ENCODE measurements at places on chromosomes 16 and 17. TPM values are rescaled to one million over a fixed set of nuclear protein-coding genes. Genes with fewer than 3 reads are reported as not detected.

DNA sequence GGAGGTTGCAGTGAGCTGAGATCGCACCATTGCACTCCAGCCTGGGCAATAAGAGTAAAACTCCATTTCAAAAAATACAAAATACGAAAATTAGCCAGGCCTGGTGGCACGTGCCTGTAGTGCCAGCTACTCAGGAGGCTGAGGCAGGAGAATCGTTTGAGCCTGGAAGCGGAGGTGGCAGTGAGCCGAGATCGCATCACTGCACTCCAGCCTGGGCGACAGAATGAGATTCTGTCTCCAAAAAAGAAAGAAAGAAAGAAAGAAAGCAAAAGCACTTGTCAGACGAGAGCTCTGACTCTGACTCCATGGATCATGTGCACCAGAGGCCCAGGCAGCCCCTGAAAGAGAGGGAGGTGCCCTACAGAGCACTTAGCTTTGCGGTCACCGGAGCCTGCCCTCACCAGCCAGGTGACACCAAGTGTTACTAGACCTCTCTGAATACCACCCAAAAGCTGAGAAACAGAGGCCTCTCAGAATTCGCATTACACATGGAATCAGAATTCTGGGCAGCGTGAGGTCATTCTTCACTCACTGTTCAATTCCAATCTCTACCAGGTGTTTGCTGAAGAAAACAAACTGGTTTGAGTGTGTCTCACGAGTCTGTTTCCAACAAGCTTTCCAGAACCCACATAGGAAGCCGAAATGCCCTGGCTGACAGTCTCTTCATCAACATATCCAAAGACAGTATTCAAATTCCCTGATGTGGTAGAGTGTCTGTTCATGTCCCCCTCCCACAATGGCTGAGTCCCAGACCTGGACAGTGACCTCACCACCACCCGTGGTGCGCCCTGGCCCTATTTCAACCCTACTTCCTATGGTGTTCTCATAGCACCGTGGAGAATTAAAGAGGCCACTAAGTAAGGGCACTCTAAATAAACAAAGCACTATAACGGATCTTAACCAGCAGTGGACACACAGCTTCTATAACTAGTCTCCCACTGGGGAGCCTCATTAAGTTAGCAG is 1.5 kb downstream of the FLCN start:
- DNase-seq, result peak; percentile 63

DNA sequence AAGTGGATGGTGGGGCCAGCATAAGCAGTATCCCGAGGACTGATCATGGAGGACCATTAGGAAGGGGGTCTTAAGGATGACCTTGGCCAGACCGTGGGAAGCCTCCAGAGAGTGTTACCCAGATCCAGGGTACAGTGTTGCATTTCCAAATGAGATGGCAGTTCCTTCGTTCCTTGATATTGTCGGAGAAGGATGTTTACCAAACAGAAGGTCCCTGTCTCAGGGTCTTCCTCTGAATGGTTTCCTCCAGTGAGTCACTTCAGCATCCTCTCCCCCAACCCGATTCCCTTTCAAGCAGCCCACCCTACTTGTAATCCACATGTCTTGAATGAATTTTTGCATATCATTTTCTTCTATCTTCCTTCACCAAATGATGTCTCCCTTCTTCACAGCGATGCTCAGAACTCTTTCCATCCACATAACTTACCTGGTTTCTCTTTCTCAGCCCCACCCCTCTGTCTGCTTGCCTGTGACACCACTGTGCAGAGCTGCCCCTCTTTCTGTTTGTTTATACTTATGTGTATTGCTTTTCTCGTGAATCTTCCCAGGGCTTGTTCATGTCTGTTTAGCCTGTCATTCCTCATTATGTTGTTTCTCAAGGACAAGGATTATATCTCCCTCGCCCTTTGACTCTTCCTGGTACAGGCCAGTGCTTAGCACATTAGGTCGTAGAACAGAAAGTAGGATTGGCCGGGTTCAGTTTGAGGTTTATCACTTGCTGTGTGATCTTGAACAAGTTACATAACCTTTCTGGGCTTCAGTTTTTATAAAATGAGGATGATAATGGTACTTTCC is 5.7 kb downstream of the GOSR2 start:
- no peak for DNase-seq

The GPS2 gene
- 49.5 TPM for total RNA-seq

The LRRC75A gene
- 4.8 TPM for total RNA-seq

The CLEC18C gene
- total RNA-seq, result 1.1 TPM

Data from aorta (tissue), 5 donors.